ENCODE measurements at places on chromosomes 16 and 17. TPM values are rescaled to one million over a fixed set of nuclear protein-coding genes. Genes with fewer than 3 reads are reported as not detected.

EMP2 gene
- total RNA-seq: 37.7 TPM

KRTAP9-8 gene
- total RNA-seq: not detected

CD68 gene
- 21.3 TPM for total RNA-seq

NEUROD2 gene
- total RNA-seq: not detected

CIAPIN1 gene
- 75.2 TPM for total RNA-seq

PCTP gene
- 11.5 TPM for total RNA-seq

THRA gene
- 8.9 TPM for total RNA-seq
